NCI-H69 (cell line): ENCODE measurements at places on chromosomes 3 and 15.

GRCh38 chr3:195194559-195195206 lies 76.3 kb downstream of the XXYLT1 start:
- no peak for DNase-seq

GRCh38 chr3:143586576-143586975 lies 261.7 kb downstream of the SLC9A9 start:
- no peak for DNase-seq

DNA sequence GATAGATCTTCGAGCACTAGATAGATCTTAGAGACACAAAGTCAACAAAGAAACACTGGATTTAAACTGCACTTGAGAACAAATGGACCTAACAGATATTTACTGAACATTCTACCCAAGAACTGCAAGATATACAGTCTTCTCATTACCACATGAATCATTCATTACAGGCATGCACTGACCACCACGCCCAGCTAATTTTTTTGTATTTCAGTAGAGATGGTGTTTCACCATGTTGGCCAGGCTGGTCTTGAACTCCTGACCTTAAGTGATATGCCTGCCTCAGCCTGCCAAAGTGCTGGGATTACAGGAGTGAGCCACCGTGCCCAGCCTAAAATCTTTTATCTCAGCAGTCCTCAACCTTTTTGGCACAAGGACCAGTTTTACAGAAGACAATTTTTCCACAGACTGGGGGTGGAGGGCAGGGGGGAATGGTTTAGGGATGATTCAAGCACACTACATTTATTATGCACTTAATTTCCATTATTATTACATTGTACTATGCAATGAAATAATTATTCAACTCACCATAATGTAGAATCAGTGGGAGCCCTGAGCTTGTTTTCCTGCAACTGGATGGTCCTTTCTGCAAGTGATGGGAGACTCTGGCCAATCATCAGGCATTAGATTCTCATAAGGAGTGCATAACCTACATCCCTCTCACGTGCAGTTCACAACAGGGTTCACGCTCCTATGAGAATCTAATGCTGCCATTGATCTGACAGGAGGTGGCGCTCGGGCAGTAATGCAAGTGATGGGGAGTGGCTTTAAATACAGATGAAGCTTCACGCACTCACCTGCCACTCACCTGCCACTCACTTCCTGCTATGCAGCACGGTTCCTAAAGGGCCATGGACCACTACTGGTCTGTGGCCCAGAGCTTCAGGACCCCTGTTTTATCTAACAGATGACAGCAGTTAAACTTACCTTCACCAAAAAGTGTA lies 21.7 kb downstream of the CSNK1G1 start:
- peak; percentile 34 for DNase-seq

GRCh38 chr15:94379986-94380385 lies 148.6 kb downstream of the MCTP2 start:
- DNase-seq = no peak
